ENCODE measurements at places on chromosomes 1 and 21. TPM values are rescaled to one million over a fixed set of nuclear protein-coding genes. Genes with fewer than 3 reads are reported as not detected.

The LMX1A gene
- total RNA-seq: not detected

DNA sequence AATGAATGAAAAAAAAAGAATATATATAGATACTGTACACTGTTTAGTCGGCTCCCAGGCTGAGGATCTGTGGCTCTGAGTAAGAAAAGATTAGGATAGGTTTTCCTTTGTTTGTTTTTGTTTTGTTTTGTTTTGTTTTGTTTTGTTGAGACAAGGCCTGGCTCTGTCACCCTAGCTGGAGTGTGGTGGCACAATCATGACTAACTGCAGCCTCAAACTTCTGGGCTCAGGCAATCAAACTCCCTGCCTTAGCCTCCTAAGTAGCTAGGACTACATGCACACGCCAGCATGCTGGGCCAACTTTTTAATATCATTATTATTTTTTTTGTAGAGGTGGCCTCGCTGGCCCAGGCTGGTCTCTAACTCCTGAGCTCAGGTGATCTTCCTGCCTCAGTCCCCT lies 87.9 kb upstream of the PTBP2 start:
- no peak for DNase-seq

DNA sequence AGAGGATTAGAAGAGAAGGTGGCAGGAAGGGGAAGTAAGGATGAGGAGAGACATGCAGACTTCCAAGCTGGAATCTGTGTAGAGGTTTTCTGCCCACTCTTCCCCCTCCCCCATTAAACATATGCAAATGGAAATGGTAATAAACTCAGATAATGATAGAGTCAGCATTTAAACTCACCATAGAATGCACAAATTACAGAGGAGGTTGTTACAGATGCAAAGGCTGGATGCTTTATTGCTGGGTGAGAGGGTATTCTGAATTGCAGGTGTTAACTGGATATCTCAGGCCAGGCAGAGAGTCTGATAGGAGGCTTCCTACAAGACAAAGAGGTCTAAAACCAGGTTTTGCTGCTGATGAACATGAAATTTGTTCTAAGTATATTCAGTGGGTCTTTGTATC lies 372.5 kb downstream of the SEC16B start:
- no peak for DNase-seq

DNA sequence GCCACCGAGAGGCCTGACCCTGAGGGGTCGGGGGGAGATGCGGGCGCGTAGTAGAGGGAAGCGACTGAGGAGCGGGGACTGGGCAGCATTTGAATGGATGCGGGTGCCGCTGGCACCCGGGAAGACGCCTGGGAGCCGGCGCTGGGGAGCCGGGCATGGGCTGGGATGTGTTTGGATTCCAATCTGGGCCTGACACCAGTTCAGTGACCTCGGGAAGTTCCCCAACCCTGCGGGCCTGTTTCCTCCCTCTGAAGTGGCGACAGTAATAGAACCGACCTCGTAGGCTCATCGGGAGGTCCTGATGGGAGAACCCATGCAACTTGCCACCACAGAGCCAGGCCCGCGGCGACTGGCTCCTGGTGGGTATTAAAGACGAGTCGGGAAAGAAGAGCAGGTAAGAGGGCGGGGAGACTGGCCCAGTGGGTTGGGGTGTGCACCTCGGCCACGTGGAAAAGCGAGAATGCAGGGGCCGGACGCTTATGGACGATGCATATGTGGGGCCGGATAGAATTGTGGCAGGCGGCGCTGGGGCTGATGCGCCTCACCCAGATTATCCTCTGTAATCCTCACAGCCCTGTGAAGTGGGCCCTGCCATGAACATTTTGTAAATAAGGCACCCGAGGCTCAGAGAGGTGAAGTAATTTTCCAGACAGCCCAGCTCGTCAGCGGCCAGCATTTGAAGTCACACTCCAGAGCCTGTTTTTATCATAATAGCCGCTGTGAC lies 105.8 kb downstream of the SLC16A1 start:
- no peak for DNase-seq

The PRDM16 gene
- 85.4 TPM for total RNA-seq

DNA sequence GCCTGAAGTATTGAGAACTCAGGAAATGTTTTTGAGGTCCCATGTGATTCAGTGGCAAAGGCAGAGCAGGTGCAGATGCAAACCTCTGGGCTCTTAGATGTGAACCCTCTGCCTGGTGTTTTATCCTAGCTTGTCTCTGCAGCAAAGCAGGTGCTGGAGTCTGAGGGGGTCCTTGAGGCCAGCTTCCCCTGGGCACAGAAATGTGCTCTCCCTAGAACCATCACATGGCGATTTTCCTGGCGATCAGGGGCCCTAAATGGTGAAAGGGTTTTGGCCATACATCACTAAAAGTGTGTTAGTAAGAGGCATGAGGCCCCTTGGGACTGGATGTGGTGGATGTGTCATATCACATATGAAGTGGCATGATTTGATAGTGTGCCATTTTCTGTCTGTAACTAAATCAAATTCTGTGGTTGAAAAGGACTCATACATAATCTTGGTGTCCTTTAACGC lies 144.8 kb downstream of the ST6GALNAC3 start:
- no peak for DNase-seq

DNA sequence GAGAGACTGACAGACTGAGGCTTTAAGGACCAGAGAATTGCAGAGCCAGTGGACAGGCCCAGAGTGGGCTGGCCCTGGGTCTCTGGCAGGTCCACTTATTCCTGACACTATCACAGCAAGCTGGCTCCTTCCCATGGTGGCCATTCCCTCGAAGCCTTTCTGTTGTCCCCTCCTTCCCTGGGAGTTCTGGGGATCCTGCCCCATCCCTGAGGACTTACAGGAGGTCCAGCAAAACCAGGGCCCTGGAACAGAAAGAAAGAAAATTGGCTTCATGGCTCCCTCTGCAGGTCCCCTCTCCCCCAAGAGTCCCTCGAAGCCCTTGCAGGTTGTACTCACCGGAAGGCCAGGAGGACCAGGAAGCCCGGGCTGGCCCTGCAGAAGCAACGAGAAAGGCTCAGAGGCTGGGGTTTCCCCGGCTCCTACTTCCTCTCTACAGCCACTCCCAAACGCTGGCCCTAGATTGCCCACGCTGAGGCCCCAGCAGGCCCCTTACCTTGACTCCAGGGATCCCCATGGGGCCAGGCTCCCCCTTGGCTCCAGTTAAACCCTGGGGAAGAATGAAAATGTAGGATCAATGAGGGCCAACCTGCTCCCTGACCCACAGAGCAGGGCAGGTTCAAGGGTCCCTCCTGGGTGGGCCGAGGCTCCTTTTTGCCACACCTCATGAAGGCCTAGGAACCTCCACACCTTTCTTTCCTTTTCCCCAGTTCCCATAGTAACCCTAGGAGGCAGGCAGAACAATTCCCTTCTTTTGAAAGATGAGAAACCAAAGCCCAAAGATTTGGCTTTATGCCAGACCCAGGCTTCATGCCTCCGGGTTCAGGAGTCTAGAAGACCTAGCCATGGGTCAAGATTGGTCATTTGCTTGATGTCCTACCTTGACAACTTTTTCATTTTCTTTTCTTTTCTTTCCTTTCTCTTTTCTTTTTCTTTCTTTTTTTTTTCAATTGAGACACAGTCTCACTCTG lies 4.6 kb downstream of the COL9A2 start:
- no peak for DNase-seq

- DNase-seq: no peak
Measured at GRCh38 chr1:92317836-92318493, 19.1 kb downstream of the RPAP2 start.

GRCh38 chr1:234768569-234769283 lies 158.7 kb upstream of the IRF2BP2 start:
- no peak for DNase-seq

DNA sequence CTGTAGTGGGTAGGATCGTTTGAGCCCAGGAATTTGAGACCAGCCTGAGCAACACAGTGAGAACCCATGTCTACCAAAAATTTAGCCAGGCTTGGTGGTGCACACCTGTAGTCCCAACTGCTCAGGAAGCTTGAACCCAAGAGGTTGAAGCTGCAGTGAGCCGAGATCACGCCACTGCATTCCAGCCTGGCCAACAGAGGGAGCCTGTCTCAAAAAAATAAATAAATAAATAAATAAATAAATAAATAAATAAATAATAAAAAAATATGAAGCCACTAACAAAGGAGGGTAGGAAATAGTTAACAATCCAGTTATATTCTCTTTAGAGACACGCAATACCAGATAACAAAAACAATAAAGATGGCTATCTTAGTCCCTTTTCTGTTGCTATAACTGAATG lies 11.9 kb upstream of the CBR3 start:
- DNase-seq: no peak

DNA sequence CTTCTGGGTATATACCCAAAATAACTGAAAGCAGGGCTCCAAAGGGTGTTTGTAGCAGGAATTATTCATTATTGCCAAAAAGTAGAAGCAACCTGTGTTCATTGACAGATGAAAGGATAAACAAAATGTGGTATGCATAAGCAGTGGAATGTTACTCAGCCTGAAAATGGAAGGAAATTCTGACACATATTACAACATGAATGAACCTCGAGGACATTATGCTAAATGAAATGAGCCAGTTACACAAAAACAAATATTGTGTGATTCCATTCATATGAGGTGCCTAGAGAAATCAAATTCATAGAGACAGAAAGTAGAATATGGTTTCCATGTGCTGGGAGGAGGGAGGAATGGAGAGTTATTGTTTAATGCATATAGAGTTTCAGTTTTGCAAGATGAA lies 86.3 kb upstream of the ARTN start:
- no peak for DNase-seq

GRCh38 chr1:172917972-172918371 lies 132.8 kb downstream of the TNFSF18 start:
- no peak for DNase-seq

All from thoracic aorta (tissue), 2 donors.